ENCODE measurements at places on chromosomes 13 and 19. TPM values are rescaled to one million over a fixed set of nuclear protein-coding genes. Genes with fewer than 3 reads are reported as not detected.

The ICAM4 gene
- not detected for total RNA-seq

The CEACAM1 gene
- 1.7 TPM for total RNA-seq

The SHISA2 gene
- not detected for total RNA-seq

The ECSIT gene
- total RNA-seq, result 31.4 TPM

The C1QTNF9 gene
- total RNA-seq, result not detected

The RPS15 gene
- total RNA-seq, result 2,075 TPM

The KCTD15 gene
- total RNA-seq, result 51.3 TPM

The TMIGD2 gene
- not detected for total RNA-seq

The ZNF541 gene
- total RNA-seq, result not detected

The PROZ gene
- total RNA-seq, result not detected

The C13orf42 gene
- not detected for total RNA-seq

The FCHO1 gene
- 18.5 TPM for total RNA-seq

All from A549 treated with Hydrocortisone at 1 μM for 4 hours (cell line).